ENCODE measurements at places on chromosomes 11 and 22. TPM values are rescaled to one million over a fixed set of nuclear protein-coding genes. Genes with fewer than 3 reads are reported as not detected.

- H3K4me1 ChIP-seq, result peaks cover 19% of the 10 kb centered on the region
- H3K36me3 ChIP-seq, result no peaks in the 10 kb centered on the region
- no peaks in the 10 kb centered on the region for H3K27me3 ChIP-seq
Measured at GRCh38 chr11:10456519-10456918, 1.5 kb downstream of the AMPD3 start.

DNA sequence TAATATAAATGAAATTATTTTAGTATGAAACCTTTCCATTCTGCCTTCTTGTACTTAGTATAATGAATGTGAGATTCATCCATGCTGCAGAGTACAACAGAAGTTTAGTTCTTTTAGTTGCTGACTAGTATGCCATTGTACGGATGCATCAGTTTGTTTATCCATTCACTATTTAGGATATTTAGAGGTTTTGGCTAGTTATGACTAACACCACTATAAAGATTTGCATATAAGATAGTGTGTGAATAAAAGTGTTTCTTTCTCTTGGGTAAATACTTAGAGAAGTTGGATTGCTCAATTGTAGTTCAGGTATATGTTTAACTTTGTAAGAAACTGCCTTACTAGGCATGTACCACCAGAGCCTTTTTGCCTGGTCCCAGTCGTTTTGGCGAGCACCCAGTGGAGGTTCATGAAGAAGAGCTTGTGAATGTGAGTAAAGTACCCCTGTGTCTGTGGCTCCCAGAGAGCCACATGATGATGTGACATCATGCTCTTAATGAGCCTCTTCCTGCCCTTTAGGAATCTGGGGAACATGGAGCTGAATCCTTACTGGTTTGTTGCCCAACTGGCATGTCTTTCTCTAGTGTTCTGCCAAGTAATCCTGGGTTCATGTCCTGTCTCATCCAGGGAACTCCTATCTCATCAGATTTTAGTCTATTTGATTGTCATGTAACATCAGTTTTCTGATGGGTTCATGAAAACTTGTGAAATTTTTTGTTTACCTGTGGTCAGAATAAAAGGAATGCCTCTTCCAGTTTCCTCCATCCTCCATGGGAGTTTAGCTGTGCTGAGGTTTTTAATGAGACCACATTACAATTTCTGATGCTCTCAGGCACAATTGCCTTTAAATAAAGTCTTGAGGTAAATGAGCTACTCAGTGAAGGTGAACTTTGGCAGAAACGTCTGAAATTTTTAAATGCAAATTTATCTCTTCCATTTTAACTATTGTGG, 234.8 kb downstream of the CASP12 start:
- H3K4me3 ChIP-seq, result no peak overlapping the region
- no peaks in the 10 kb centered on the region for H3K36me3 ChIP-seq
- no peaks in the 10 kb centered on the region for H3K27me3 ChIP-seq
- DNase-seq, result no peak
- H3K27ac ChIP-seq, result no peak overlapping the region

DNA sequence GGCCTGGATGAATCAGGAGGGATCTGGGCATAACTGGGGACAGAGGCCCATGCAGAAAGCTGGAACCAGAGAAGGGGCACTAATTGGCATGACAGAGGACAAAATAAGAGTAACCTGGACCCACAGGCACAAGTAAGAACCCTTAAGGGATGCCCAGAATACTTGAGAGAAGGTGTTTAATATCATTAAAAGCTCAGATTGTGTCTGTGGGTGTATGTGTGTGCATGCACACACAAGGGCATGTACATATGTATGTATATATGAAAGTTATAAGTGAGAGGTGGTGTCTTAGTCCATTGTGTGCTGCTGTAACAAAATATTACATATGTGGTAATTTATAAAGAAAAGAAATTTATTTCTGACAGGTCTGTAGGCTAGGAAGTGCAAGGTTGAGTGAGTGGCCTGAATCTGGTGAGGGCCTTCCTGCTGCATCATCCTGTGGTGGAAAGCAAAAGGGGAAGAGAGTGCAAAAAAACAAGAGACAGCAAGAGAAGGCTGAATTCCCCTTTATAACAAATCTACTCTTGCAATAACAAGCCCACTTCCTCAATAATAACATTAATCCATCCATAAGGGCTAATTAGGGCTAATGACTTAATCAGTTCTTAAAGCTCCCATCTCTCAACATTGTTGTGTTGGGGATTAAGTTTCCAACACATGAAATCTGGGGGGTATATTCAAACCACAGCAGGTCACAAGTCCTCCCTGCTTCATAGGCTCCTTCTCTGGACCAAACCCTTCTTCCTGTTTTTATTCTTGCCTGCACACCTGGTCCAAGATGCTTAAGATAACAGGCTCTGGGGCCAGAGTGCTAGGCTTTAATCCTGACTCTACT, 68.3 kb upstream of the POU2AF2 start:
- DNase-seq, result no peak
- no peaks in the 10 kb centered on the region for H3K4me1 ChIP-seq
- no peaks in the 10 kb centered on the region for H3K36me3 ChIP-seq
- no peak overlapping the region for H3K27ac ChIP-seq
- H3K4me3 ChIP-seq, result no peak overlapping the region
- H3K27me3 ChIP-seq, result no peaks in the 10 kb centered on the region

DNA sequence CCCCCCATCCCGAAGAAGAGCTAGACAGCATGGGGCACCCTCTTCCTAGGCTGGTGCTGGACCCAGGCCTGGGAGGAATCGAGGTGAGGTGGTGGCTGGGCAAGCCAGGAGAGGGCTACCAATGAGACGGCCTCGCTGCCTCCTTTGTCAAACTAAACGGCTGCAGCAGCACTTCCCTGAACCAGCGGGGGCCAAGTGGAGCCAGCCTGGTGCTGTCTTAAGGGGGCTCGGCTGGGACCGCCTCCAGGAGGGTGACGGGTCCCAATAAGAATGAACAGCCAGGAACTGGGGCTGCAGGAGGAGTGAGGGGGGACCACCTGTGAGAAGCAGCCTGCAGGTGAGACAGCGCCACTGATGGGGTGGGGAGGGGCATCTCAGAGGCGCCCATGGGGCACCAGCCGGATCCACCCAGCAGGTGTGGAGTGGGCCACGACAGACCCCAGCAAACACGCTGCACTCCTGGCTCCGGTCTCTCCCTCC, 17.1 kb downstream of the IFT27 start:
- peaks cover 9% of the 10 kb centered on the region for H3K4me1 ChIP-seq
- no peak overlapping the region for H3K4me3 ChIP-seq
- peaks cover 13% of the 10 kb centered on the region for H3K27me3 ChIP-seq
- peaks cover 4% of the 10 kb centered on the region for H3K36me3 ChIP-seq
- no peak overlapping the region for H3K27ac ChIP-seq

GRCh38 chr11:70471254-70471653, 72.9 kb downstream of the CTTN start:
- H3K4me3 ChIP-seq, result no peak overlapping the region
- H3K27me3 ChIP-seq, result peaks cover 6% of the 10 kb centered on the region
- H3K4me1 ChIP-seq, result no peaks in the 10 kb centered on the region
- DNase-seq, result no peak
- H3K27ac ChIP-seq, result no peak overlapping the region

DNA sequence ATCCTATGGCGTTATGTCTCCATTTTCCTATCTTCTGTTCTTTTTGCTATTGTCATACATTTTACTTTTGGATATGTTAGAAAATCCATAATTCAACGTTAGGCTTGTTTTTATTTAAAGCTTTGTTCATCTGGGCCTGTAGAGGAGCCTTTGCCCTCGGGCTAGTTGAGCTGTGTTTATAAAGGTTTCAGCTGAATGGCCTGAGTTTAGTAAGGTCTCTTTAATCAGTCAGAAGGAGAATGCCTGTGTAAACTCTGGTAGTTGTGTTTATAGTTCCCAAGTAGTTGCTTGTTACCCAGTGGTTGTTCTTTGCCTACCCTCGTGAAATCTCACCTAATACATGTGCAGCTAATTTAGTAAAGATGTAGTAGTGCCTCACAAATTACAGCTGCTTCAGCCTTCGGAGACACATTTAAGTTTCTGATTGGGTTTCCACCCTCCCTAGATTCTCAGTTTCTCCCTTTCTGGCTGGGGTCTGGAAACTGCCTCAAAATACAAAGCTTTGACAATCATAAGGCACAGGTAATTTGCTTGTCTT, 33.1 kb downstream of the MTMR3 start:
- H3K27me3 ChIP-seq, result no peaks in the 10 kb centered on the region
- peaks cover 85% of the 10 kb centered on the region for H3K4me1 ChIP-seq

DNA sequence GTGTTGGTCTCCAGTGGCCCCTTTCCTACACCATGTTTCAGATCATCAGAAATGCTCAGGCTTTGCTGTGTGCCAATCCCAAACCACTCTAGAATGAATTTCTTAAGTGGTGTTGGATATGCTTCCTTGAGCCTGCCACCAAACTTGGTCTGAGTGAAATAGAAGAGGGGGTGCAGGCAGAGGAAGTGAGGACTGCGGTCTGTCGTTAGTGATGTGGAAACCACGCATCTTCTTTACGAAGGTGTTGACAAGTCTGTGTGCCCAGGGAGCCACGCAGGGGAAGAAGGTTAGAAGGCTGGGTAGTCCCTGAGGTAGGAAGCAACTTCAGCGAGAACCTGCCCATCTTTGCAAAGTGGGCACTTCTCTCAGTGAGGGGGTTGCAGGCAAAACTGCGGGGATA, 187.4 kb upstream of the NAV2 start:
- H3K27me3 ChIP-seq, result peaks cover 19% of the 10 kb centered on the region
- H3K36me3 ChIP-seq, result peaks cover 2% of the 10 kb centered on the region
- H3K4me1 ChIP-seq, result no peaks in the 10 kb centered on the region

DNA sequence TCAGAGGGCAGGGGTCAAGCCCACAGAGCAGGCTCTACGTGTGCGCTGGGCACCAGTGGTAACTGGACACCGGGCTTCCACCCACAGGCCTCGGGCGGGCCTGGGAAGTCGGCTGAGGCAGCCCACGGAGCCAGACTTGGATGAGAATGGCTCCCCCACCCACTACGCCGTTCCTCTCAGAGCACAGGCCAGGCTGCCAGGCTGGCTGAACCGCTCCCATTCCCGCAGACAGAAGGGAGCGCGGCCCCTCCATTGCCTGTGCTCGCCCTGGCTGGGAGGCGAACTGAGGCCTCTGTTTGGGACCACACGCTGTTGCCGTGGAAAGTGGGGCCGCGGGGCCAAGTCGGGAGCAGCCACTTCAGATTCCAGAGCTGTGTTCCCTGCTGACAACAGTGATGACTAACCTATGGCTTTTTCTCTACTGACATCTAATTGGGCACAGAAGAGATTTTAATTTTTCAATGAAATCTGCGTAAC, 63.9 kb downstream of the MYH9 start:
- H3K27ac ChIP-seq, result peak overlapping the region; percentile 98
- H3K27me3 ChIP-seq, result no peaks in the 10 kb centered on the region
- H3K4me3 ChIP-seq, result peak overlapping the region; percentile 46
- peaks cover 74% of the 10 kb centered on the region for H3K4me1 ChIP-seq
- H3K36me3 ChIP-seq, result peaks cover 63% of the 10 kb centered on the region

DNA sequence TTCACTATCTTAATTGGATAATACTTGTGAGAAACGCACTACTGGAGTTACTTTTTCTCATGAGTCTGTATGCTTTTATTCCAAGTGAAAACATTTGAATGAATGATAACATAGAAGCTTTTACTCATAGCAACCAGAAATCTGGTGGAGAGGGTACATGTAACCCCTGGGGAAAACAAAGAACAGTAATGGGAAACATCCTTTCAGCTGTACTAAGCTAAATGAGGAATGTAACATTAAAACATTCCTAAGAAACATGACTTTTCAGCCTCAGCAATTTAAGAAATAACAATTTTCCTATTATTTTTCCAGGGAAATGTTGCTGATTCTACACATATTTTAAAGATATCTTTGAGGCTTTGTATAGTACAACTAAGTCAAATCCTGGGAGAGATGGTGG, 97.2 kb upstream of the CEP126 start:
- H3K27me3 ChIP-seq, result no peaks in the 10 kb centered on the region
- DNase-seq, result no peak
- H3K36me3 ChIP-seq, result no peaks in the 10 kb centered on the region
- H3K4me3 ChIP-seq, result no peak overlapping the region

GRCh38 chr22:48856308-48856615, 971.4 kb downstream of the BRD1 start:
- H3K27ac ChIP-seq, result no peak overlapping the region
- peaks cover 2% of the 10 kb centered on the region for H3K36me3 ChIP-seq
- no peaks in the 10 kb centered on the region for H3K4me1 ChIP-seq
- peak; percentile 74 for DNase-seq
- H3K27me3 ChIP-seq, result peaks cover 3% of the 10 kb centered on the region

The MPPED2 gene
- total RNA-seq, result not detected

The OR8K1 gene
- total RNA-seq, result not detected

The ST14 gene
- not detected for total RNA-seq

The SLC22A8 gene
- not detected for total RNA-seq
